ENCODE measurements at places on chromosomes 3 and 15. TPM values are rescaled to one million over a fixed set of nuclear protein-coding genes. Genes with fewer than 3 reads are reported as not detected.

GRCh38 chr3:182136008-182136910 is 424.5 kb downstream of the SOX2 start:
- no peak for DNase-seq

Gene MYEF2
- 44.5 TPM for total RNA-seq

Gene OXTR
- 6.9 TPM for total RNA-seq

Gene PLA2G4E
- total RNA-seq = not detected

Gene GOLGA8M
- not detected for total RNA-seq

DNA sequence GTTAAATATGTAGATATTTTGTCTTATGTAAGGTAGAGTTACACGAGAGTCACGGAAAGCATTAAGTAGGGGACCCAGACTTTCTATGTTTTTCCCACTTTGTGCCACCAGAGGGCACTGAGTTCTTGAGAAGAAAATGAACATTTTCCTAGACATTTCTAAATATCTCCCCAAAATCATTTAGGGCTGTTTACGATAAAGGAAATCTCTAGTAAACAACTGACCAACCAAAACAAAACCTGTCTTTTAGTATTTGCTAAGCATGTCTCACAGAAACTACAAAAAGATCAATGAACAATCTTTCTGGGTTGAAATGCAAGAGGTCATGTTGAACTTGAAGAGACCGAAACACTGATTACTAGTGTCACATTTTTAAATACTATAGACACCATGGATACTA is 16.1 kb downstream of the POU1F1 start:
- DNase-seq = peak; percentile 49

Gene CACNA1D
- total RNA-seq = 1.5 TPM

- no peak for DNase-seq
Measured at GRCh38 chr3:149590691-149591441, 67.0 kb downstream of the WWTR1 start.

- no peak for DNase-seq
Measured at GRCh38 chr3:155949453-155950217, 79.2 kb downstream of the GMPS start.

Gene TRH
- not detected for total RNA-seq

DNA sequence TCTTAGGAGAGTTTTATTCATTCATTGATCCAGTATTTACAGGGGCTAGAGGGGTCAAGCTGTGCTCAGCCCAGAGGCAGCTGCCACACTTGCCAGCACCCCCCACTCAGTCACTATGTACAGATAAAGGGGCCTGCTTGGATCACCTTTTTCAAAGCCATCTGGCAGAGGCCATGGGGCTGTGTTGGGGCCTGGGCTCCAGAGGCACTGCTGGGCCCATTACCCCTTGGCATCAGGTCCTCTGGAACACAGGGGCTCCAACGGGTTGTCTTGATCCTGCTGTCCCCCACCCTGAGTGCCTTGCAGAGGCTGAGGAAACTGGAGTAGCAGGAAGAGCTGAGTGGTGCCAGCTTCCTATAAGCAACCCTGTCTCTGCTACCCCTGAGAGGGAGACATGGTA is 43.9 kb downstream of the SEMA3G start:
- DNase-seq = no peak

GRCh38 chr3:29324180-29324651 is 43.3 kb downstream of the RBMS3 start:
- DNase-seq = peak; percentile 47
